ENCODE measurements at places on chromosomes 4 and X.

GRCh38 chrX:98299785-98300184 lies 1416.1 kb downstream of the RPA4 start:
- no peak overlapping the region for H3K27ac ChIP-seq
- DNase-seq: no peak
- H3K4me3 ChIP-seq: no peak overlapping the region

DNA sequence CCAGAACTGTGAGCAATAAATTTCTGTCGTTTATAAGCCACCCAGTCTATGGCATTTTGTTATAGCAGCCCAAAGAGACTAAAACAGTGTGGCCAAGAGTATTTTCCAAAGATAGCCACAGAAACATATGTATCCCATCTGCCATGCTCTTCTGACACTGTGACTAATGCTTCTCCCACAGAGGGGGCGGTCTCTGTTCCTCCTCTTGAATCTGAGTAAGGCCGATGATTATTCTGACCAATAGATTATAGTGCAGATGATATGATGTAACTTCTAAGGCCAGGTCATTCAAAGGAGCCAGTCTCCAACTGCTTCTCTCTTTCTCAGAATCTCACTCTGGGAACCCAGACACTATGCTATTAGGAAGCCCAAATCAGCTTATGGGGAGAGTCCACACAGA lies 570.7 kb downstream of the BCOR start:
- no peak for DNase-seq
- H3K27me3 ChIP-seq: no peaks in the 10 kb centered on the region
- H3K4me3 ChIP-seq: no peak overlapping the region
- H3K4me1 ChIP-seq: no peaks in the 10 kb centered on the region
- no peak overlapping the region for H3K27ac ChIP-seq
- no peaks in the 10 kb centered on the region for H3K36me3 ChIP-seq

GRCh38 chrX:45788941-45789348 lies 588.3 kb upstream of the DIPK2B start:
- no peak overlapping the region for H3K4me3 ChIP-seq
- peaks cover 62% of the 10 kb centered on the region for H3K36me3 ChIP-seq
- no peak for DNase-seq

DNA sequence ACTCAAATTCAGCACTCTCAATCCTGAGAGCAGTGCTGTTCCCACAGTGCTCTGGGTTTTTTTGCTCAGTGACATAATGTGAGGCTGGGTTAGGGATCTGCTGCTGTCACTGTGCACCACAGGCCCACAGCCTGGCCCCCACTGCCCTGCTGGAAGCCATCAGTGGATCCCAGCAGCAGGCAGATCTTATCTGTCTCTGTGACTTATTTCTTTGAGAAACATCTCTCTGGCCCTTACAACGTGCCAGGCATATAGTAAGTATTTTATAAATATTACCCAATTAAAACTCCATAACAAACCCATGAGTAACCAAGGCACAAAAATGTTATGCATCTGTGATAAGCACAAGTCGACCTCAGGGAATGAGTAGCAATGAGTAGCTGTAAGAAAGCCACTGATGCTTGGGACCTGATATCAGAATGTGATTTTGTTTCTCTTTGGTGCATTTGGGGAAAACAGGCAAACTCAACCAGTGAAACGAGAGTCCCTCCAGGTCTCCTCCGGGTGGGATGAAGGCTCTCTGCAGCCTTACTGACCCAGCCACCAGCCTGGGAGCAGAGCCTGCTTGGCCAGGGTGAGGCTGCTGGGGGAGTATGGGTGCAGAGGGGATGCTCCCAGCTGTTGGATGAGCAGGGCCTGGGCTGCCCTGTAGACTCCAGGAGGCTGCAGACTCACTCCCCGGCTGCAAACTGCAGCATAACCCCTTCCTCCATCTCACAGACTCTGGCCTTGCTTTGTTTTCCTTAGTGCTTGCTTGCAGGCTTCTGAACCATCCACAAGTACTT lies 172.7 kb upstream of the LNX1 start:
- H3K27me3 ChIP-seq: peaks cover 2% of the 10 kb centered on the region
- DNase-seq: no peak
- H3K36me3 ChIP-seq: no peaks in the 10 kb centered on the region

Data from activated CD4-positive, alpha-beta T cell treated with anti-CD3 and anti-CD28 coated beads for 36 hours (primary cell).